Spinal cord (tissue), 10 donors: ENCODE measurements at places on chromosomes 5 and 9.

DNA sequence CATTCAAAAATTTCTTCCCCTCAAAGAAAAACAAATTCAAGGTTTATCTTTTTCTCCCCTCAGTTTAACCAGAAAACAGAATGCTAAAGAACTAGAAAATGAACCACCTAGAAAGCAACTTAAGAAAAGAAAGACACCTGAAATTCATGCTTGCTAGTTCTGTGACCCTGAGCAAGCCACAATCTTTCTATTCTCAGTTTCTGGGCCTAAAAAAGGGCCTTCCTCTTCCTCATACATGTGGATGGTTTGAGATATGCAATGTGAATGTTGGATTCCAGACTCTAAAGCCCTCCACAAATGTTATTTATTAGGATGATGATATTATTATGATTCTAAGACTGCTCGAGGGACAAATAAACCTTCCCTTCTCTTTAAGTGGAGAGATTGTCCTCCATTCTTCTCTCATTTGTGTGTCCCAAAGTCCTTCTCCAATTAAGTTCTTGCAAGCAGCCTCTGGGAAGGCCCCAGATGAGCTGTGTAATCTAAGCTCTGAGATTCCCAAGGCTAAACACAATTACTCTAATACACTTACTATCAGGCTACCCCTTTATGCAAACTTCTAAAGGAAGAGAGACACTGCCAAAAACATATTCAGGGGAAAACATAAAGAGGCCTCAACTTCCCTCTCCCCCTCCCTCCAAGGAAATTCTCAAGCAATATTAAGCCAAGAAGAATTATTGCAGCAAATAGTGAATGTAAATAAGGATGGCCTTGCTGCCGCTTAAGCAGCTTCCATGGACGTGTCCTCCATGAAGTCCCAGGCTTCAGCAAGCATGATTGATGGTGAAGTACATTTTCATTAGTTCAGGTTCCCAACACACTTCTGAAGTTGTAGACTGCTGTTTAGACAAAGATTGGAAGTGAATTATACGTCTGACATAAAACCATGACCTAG, 80.2 kb downstream of the PRKACG start:
- peak; percentile 78 for DNase-seq

DNA sequence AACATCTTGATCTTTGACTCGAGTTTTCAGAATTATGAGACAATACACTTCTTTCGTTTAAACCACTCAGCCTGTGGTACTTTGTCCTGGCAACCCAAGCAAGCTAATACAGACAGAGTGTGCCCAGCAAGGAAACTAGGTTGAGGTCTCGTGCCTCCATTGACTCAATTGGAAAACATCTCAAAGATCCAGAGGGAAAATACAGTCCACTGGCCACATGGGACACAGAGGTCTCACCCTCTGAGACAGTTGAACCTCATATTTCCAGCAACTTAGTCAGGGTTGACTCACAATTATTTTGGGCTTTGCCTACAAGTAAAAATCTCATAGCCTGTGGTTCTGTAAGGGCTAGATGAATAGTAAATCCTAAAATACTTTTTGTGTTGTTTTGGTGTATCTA, 631.5 kb downstream of the MTRR start:
- DNase-seq: no peak

DNA sequence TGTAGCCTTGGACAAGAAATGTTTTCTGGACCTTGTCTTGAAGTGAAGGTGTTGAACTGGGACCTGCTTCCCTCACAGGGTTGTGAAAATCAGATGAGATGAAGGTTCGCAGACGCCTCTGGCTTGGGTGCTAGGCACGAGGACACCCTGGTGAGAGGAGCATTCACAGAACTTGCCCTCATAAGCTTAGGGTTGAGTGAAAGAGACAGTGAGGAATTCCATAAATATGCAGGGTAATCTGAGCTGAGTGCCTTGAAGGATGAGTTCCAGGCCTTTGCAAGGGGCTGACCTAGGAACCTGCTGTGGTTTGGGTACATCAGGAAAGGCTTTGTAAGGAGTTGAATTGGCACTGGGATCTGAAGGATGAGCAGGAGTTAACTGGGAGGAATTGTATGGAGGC, 75.7 kb upstream of the SAP30L start:
- no peak for DNase-seq

DNA sequence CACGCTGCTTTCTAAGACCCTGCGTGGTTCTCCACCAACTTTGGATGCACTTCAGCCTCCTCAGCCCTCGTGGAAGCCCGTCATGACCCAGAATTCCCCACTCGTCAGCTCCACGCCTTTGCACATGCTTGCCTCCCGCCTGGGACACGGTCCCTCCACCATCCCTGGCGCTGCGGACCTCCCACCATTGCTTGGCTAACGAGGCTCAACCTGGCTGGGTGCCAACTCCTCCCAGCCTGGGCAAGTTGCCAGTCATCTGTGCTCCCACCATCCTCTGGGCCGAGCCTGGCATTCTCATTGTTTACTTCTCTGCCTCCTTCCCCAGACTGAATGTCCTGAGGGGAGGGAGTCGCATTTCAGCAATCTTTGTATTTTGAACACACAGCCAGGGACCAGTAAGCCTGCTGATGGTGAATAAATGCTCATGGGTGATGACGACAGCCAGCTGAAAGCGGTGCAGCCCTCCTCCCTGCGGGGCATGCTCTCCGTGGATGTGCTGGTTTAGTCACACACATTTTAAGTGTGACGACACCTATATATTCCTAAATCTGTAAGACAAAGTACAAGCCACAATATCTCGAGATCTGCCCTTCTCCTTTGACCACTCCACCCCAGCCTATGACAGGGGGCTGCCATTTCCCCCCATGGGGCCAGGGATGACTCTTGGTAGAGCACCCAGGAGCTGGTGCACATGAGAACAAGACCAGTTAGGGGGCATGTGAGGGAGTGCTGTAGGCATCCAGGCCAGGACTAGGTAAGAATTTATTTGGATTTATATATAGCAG, 37.6 kb downstream of the ANKRD33B start:
- peak; percentile 83 for DNase-seq

DNA sequence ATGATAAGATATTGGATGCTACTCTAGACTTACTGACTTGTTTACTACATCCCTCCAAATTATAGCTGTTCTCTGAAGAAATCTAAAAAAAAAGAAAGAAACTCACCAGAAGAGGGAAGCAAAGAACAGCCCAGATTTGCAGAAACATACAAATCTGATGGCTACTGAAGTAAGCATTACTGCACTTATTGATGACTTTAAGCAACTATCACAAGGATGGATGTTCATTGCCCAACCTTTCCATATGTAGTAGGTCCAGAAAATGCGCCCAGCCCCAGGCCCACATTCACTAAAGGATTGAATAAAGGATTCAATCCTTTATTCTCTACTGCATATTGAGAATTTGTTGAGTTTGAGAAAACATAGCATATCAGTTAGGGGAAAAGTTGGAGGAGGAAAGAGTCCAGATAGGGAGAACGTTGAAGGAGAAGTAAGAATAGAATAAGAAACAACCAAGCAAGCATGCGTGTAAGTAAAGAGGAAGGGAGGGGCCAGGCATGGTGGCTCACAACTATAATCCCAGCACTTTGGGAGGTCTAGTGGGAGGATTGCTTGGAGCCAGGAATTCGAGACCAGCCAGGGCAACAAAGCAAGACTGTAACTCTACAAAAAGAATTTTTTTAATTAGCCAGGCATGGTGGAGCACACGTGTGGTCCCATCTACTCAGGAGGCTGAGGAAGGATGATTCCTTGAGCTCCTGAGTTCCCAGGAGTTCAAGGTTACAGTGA, 33.8 kb upstream of the DTWD2 start:
- no peak for DNase-seq

- DNase-seq: no peak
Observed at GRCh38 chr5:35890021-35891020, 33.6 kb downstream of the IL7R start.

- DNase-seq: no peak
Observed at GRCh38 chr5:142613271-142613671, 72.6 kb downstream of the FGF1 start.

GRCh38 chr5:110630350-110630749, 96.1 kb downstream of the TMEM232 start:
- DNase-seq: no peak

DNA sequence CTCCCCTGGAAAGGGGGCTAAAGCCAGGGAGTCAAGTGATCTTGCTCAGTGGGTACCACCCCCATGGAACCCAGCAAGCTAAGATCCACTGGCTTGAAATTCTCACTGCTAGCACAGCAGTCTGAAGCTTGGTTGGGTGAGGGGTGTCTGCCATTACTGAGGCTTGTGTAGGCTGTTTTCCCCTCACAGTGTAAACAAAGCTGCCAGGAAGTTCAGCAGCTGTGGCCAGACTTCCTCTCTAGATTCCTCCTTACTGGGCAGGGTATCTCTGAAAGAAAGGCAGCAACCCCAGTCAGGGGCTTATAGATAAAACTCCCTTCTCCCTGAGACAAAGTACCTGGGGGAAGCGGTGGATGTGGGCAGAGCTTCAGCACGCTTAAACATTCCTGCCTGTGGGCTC, 17.1 kb upstream of the EPB41L4A start:
- no peak for DNase-seq

GRCh38 chr9:128175102-128175563, 15.1 kb downstream of the BBLN start:
- no peak for DNase-seq

GRCh38 chr5:90940227-90940995, 381.8 kb downstream of the ADGRV1 start:
- DNase-seq: peak; percentile 32

DNA sequence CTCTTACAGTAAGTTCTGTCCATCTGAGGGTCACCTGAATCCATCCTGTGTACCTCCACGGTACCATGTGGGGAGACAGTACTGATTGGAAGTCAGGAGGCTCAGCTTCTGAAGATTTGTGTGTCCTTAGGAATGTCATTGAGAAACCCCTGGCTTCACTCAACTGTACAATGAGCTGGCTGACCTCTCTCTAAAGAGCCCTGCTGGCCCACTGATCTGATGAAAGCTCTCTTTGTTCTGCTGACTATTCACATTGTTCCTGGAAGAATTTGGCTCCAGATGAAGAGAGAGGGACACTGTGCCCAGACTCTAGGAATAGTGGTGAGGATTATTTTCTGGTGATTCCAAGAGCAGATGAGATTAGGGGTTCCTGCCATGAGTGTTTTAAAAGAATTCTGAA, 141.2 kb downstream of the LURAP1L start:
- no peak for DNase-seq

DNA sequence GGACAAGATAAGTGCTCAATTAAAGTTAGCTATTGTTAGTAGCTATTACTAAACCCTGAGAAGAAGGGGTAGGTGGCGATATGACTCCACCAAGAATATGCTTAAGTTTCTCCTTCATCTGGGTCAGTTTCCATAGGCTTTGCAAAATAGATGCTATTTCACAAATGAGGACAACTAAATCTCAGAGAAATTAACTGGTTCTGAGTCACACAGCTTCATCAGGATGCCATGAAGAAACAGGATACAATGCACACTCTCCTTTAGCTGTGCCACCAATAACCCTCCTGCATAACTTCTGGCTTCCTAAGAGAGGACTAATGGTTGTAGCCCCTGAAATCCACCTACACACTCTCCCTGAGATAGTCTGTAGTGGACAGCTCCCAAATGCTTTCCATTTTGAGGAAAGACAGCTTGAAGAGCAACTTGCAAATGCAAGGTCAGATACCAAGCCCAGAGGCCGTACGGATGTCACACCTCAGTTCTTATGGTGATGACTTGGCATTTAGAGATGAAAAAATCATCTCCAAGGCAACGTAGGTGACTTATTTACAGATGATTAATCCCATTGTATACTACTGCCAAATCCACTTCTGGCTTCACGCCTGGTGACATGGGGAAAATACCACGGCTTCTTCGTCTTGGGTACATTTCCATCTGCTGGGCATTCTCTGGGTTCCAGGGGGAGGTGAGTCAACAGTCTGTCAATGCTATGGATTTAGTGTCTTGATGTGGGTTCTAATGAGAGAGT, 251.4 kb upstream of the IL12B start:
- DNase-seq: peak; percentile 47

GRCh38 chr5:107672211-107673038, 1.7 kb upstream of the EFNA5 start:
- DNase-seq: peak; percentile 74

- no peak for DNase-seq
Observed at GRCh38 chr5:154311362-154311761, 120.8 kb downstream of the GALNT10 start.

GRCh38 chr5:86795659-86796058, 177.9 kb downstream of the COX7C start:
- no peak for DNase-seq

- DNase-seq: no peak
Observed at GRCh38 chr5:174521449-174521848, 202.9 kb upstream of the MSX2 start.

GRCh38 chr9:110125207-110125751, 82.7 kb downstream of the C9orf152 start:
- peak; percentile 22 for DNase-seq

DNA sequence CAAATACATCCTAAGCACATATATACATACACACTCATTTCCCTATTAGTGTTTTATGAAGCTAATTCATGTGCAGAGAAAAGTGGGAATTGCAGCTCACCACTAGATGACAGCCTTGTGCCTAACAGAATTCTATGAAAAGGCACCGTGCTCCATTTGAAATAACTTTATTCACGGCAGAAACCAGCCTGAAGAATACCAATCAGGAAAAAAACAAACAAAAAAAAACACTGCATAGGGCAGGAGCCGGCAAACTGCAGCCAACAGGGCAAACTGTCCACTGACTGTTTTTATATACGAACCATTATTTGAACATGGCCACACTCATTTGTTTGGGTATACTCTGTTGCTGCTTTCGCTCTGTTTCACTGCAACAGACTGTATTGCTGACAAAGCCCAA, 33.6 kb downstream of the ERMP1 start:
- no peak for DNase-seq

DNA sequence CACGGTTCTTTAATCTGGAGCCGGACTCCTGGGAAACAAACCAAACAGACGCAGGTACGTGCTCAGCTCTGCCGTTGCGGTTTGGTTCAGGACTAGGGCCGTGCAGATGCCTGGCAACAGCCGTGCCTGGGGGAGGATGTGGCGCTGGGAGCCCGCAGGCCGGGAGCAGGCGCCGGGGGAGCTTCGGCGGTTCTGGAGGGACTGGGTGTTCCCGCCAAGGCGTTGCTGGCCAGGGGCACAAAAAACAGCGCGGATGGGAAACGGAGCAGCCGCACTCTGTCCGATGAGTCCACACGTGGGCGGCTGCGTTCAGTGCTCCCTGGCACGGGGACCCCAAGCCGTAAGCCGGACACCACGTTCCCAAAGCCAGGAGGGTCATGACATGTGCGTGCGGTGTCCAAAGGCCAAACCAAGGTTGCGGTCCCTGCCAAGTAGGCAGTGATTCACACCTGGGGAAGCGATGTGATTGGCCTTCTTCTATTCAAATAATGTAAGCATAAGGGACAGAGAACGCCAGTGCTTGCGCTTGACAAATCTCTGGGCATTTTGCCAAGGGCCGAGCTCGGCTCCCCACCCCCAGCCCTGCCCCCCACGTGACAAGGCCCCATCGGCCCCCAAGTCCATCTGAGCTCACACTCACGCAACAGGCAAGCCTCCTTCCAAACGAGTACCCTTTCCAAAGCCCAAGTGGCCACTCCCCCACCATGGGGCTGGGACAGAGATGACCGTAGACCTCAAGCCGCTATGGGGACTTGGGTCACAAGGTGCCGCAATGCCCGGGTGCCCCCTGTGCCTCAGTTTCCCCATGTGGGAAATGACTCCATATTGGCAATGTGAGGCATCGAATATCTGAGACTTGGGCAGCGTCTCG, 49.7 kb upstream of the NKD2 start:
- DNase-seq: no peak
